ENCODE measurements at places on chromosomes 1 and 21.

- DNase-seq = no peak
Observed at GRCh38 chr1:76170084-76170483, 95.5 kb downstream of the ST6GALNAC3 start.

GRCh38 chr1:44313265-44313918 lies 41.7 kb downstream of the ERI3 start:
- no peak for DNase-seq

DNA sequence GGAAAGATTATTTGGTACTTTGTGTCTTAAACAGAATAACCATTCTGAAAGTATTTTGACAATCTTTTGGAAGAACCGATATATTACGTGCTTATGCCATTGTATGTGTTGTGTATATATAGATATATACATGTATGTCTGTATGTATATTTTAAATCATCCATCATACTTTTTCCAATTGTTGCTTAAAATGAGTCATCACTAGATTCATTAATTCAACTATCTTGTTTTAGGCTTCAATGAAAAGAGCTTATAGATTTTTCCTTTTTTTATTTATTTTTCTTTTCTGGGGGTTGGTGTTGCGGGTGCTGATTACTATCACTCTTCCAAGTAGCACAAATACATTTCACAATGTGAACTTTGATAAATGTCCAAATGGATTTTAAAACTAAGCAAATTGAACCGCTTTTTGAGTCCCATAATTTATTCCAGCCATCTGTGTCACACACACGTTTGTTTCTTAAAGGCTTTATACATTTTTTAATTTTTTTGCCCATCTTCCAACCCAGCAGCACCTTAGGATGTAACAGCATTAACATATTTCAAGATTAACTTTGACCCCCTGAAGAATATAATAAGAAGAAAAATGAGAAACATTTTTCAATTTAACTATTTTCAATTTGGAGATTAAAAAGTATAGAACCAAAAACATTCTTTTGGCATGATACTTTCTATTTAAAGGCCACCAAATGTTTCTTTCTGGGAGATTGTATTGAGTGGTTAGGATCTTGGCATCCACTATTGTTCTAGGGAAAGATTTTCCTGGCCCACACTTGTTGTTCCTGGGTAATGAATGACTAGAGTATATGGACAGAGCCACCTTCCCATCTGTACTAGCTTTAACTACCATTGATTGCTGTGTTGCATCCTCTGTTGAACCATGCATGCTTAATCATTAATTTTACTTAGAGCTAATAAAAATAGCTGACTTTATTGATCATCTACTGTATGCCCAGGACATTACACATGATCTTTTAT lies 9.3 kb upstream of the DPYD start:
- no peak for DNase-seq

GRCh38 chr1:205680073-205680851 lies at the start of gene SLC45A3:
TSS of gene SLC45A3 (minus strand) at chr1:205680509. CDS start at chr1:205664656, 15,853 bp downstream.
- no peak for DNase-seq

DNA sequence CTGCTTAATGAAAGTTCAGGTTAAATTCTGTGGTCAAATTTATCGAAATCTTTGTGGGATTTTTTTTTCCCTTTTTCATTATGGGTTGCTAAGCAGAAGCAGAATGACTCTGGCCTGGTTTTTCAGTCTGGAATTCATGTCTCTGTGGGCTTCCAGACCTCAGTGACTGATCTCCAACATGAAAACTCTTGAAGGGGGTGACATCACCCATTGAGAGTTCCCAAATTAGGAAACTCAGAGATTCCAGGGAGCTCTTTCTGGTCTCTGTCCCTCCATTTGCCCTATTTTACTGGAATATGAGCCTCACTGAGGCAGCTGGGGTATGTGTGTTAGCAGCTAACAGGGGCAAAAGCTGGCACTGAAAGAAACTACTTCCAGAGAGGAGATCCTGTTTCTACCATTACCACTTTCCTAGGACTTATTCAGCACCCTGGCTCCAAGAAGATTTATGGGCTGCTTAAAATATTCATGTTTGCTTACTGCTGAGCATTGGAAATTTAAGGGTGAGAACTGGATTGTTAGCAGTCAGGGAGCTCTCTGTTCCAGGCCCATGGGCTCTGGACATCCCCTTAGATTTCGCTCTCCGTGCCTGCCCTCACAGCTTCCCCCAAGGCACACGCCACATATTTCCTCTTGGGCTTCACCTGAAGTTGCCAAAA lies 203.4 kb upstream of the SPAG17 start:
- no peak for DNase-seq

- no peak for DNase-seq
Observed at GRCh38 chr1:224160171-224160682, 22.8 kb upstream of the DEGS1 start.

DNA sequence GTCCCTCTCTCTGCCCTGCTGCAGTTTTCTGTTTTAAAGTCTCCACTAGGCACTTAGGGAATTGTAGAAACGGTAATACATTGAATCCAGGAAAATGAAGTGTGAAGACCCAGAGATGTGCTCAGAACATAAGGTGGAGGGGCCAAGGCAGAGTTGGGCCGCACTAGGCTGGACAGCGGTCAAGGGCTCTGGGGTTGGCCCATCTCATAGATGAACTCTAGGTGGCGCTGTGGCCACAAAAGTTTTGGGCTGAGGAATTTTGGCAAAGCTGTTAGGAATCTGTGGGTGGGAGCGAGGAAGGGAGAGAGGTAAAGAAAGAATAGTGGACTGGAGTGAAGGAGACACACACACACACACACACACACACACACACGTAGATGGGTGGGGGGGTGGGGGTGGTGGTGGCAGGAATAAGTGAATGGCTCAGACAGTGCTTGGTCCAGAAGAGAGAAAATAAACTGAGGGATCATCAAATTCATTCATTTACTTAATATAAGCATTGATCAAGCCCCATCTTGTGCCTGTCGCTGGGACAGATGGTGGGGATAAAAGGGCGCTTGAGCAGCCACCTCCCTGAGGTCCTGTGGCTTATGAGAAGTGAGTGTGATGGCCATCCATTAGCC lies 258.5 kb downstream of the TRABD2B start:
- DNase-seq = no peak

- no peak for DNase-seq
Observed at GRCh38 chr1:200176181-200176580, 148.7 kb downstream of the NR5A2 start.

GRCh38 chr1:116942344-116942743 lies 32.6 kb downstream of the PTGFRN start:
- DNase-seq = no peak

GRCh38 chr21:42080788-42081083 lies 9.6 kb downstream of the UMODL1 start:
- no peak for DNase-seq

DNA sequence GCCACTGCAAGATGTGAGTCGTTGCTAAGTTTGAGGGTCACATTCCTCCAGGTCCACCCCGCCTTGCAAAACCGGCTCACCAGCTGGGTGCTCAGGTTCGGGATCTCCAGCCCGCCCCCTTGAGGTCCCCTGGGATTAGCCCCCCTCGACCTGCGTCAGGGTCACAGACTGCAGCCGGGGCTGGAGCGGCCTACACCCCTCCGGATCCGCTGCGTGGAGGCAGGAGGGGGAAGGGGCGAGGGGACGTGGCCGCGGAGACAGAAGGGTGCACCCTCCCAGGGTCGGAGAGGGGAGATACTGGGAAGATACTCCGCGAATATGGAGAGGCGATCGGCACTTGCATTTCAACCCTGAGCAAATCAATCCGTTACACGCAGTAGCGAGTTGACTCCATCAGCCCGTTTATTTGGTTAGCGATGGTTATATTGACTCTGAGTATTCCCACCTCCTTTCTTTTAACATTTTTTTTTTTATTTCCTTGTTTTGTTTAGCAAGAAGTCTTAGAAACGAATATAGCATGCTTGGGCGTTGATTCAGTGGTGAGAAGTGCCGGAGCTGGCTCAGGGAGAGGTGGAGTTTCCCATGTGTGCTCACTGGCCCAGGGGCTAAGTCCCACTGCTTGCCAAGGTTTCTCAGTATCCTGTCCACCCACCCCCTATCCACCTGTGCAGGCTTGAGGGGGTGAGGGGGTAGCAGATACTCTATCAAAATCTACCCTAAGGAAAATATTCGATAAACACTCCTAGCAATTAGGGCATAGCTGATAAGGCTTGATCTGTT lies 997 bp downstream of the IFNAR2 start:
- DNase-seq = no peak

- DNase-seq = no peak
Observed at GRCh38 chr1:30315185-30315960, 408.0 kb downstream of the MATN1 start.
